A549 treated with CpdA at 1 μM for 4 hours (cell line): ENCODE measurements at places on chromosomes 1 and 21. TPM values are rescaled to one million over a fixed set of nuclear protein-coding genes. Genes with fewer than 3 reads are reported as not detected.

Gene ERICH3
- total RNA-seq, result not detected in 5 replicates

Gene CLCA2
- total RNA-seq, result not detected in 5 replicates

Gene CREG1
- total RNA-seq, result 74.8 to 97.3 TPM (median 92.2 TPM) in 5 replicates

Gene OR6N2
- total RNA-seq, result not detected in 5 replicates

Gene TTC24
- total RNA-seq, result not detected in 5 replicates

Gene DENND2D
- 1.1 to 1.6 TPM (median 1.5 TPM) in 5 replicates for total RNA-seq

Gene TTC22
- not detected in 5 replicates for total RNA-seq

Gene PADI4
- not detected in 5 replicates for total RNA-seq

Gene TMEM269
- total RNA-seq, result 0.07 to 0.40 TPM (median 0.10 TPM) in 4 of 5 replicates, not detected in the other

Gene SPRR1B
- total RNA-seq, result not detected in 5 replicates

Gene RXFP4
- not detected in 5 replicates for total RNA-seq

Gene RPTN
- total RNA-seq, result not detected in 5 replicates

Gene MXRA8
- 0.09 to 0.65 TPM (median 0.29 TPM) in 5 replicates for total RNA-seq

Gene CDCA8
- 46.9 to 52.0 TPM (median 48.3 TPM) in 5 replicates for total RNA-seq

Gene AIRE
- total RNA-seq, result not detected in 5 replicates

Gene FCER1A
- total RNA-seq, result not detected in 5 replicates

Gene AIDA
- 59.2 to 67.8 TPM (median 64.9 TPM) in 5 replicates for total RNA-seq

Gene NTMT2
- total RNA-seq, result not detected in 5 replicates

Gene KDF1
- not detected in 5 replicates for total RNA-seq

Gene PPIE
- total RNA-seq, result 38.7 to 43.4 TPM (median 41.3 TPM) in 5 replicates

Gene FOXO6
- 0.29 to 0.82 TPM (median 0.64 TPM) in 5 replicates for total RNA-seq

Gene SPRR4
- total RNA-seq, result not detected in 5 replicates

Gene HOOK1
- total RNA-seq, result 0.20 to 0.34 TPM (median 0.24 TPM) in 5 replicates

Gene MYOG
- not detected in 5 replicates for total RNA-seq

Gene PGBD5
- 0.15 to 0.83 TPM (median 0.76 TPM) in 5 replicates for total RNA-seq

Gene GCSAML
- not detected in 5 replicates for total RNA-seq

Gene BARHL2
- not detected in 5 replicates for total RNA-seq

Gene PRAMEF5
- not detected in 5 replicates for total RNA-seq

Gene LRRIQ3
- total RNA-seq, result 0.81 to 1.1 TPM (median 0.94 TPM) in 5 replicates

Gene LDLRAD2
- 0.10 to 0.33 TPM (median 0.14 TPM) in 5 replicates for total RNA-seq

Gene ST7L
- total RNA-seq, result 9.4 to 12.9 TPM (median 10.9 TPM) in 5 replicates

Gene S100A7
- not detected in 5 replicates for total RNA-seq

Gene CHTOP
- 63.4 to 84.0 TPM (median 77.0 TPM) in 5 replicates for total RNA-seq

Gene WDR64
- total RNA-seq, result not detected in 5 replicates

Gene TRIM17
- not detected in 5 replicates for total RNA-seq

Gene NUAK2
- total RNA-seq, result 30.1 to 35.0 TPM (median 32.1 TPM) in 5 replicates

Gene MFAP2
- 0.15 to 0.72 TPM (median 0.38 TPM) in 5 replicates for total RNA-seq
